ENCODE measurements at places on chromosomes 6 and 20.

DNA sequence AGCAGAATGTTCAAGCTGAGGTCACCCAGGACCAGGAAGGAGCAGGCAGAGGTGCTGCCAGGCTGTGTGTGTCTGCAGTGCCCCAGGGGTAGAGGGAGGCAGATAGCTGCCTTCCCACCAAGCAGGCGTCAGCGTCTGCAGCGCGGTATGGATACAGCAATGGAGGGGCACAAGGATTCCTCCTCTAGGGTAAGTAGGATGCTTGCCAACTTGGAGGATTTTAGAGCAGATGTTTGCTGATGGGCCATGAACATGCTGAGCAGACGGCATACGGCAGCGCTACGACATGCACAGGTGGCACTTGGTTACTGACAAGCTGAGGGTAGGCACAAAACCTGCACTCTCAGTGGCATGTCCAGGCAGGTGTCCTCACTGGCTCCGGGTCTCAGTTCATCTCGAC, 48.1 kb downstream of the PSMG4 start:
- DNase-seq: no peak

DNA sequence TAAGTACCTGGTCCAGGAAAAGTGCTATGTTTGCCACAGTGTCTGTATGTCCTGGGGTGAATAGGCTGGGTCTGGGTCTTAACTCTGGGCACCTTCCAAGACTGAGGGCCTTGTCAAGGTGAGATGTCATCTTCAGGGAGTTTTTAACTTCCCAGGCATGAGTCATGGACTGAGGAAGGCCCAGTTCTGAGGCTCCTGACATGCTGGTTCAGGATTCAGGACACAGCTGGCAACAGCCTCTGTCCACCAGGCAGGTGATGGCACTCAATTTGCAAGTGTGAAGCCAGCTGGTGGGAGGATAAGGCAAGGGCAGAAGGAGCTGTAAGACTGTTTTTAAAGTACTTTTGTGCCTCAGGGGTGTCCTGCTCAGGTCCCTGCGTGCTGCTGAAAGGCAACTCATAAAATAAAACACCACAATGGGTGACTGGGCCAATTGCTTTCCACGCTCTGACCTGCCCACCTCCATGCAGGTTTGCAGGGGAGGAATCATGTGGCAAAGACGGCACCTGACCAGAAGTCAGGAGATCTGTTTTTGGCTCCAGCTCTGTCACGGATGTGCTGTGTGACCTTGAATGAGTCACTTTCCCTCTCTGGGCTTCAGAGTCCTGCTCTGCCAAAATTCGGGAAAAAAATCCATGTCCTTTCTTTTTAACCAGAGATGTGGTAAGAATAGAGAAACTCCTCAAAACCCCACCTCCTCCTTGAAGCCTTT, 4.9 kb upstream of the PACSIN1 start:
- DNase-seq: peak; percentile 19

DNA sequence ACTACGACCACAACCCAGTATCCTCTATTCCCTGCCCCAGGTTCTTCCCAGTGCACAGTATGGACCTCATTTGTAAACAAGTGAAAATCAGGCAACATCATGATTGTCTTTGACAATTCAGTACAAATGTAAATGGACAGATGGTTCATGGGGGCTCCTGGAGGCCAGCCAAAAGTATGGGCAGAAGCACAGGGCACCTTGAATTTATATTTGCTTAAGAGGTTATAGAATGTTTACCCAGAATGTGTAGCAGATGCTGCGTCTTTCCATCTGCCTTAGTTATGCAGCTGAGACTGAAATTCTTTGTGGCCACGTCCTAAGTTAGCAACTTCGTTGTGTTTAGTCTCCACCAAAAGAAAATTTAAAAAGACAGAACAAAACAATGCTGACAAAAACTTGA, 559.6 kb upstream of the NRSN1 start:
- DNase-seq: no peak

- DNase-seq: no peak
Measured at GRCh38 chr6:84867521-84867920, 103.1 kb upstream of the TBX18 start.

DNA sequence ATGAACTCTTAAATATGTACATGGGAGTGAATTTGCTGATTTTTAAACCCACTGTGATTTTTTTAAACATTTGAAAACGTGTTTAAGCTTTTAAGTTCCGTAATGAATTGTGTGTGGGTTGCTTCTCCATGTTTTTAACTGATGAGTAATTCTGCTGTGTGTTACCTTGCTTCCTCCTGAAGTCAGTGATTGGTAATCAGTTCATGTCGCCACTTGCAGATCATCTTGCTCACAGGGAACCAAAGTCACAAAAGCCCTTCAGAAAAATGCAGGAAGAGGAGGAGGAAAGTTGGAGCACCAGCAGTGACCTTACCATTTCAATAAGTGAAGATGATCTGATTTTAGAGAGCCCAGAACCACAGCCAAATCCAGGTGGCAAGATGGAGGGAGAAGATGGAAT, 36.7 kb downstream of the KIZ start:
- peak; percentile 56 for DNase-seq

DNA sequence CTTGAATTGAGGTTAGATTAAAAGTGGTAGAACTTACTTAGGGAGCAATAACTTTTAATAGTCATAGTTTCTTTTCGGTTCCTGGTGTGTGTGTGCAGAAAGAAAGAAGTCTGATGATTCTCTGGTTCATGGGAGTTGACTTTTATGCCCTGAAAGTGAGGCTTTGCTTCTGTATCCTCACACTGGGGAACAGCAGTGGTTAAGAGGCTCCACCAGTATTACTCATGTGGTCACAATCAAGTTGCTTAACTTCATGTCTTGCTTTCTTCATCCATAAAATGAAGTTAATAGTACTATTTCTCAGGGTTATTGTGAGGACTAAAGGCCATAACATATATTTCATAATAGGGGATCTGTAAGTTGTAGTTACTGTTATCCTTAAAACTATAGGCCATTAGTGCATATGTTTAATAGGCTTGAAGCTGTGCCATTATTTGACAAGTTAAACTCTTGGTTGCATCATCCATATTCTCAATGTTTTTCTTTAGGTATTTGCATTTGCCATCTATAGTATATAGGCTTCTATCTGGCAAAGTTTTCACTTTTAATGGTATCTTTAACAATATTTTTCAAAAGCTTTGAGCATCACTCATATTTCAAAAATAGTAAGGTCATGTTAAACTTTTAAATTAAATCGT, 262.4 kb downstream of the PLCB1 start:
- no peak for DNase-seq

DNA sequence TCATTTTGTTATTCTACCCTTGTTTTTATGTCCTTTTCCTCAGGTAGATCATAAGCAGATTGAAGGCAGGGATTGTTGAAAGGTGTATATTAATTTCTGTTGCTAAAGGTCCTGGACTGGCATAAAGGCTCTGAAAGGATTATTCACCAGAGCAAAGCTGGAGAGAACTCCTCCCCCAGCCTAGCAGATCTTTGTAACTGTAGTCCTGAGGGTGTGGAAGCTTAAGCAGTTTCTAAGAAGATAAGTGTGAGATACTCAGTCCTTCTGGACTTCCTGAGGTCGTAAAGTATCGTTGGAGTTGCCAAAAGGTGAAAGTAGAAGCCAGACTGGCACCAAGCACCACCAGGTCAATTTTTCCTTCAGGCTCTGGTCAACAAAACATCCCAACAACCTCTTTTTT, 24.2 kb downstream of the CGA start:
- no peak for DNase-seq

DNA sequence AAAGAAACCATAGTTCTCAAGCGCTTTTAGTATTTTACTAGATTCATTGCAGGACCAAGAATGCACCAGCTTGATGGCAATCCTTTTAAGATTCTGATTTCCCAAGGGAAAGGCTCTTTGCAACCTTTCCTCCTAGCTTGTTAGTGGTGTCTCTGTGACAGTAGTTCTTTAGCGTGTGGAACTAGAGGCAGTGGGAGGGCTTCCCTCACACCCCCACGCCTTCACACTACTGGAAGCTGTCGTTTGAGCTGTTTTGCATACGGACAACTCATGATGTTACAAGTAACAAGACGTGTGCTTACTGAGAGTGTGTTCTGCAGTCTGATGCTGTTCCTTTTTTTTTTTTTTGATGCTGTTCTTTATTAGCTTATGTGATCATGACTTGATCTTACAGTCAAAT, 34.1 kb downstream of the EYA4 start:
- DNase-seq: no peak

GRCh38 chr20:16007164-16007563, 566.1 kb downstream of the KIF16B start:
- no peak for DNase-seq

DNA sequence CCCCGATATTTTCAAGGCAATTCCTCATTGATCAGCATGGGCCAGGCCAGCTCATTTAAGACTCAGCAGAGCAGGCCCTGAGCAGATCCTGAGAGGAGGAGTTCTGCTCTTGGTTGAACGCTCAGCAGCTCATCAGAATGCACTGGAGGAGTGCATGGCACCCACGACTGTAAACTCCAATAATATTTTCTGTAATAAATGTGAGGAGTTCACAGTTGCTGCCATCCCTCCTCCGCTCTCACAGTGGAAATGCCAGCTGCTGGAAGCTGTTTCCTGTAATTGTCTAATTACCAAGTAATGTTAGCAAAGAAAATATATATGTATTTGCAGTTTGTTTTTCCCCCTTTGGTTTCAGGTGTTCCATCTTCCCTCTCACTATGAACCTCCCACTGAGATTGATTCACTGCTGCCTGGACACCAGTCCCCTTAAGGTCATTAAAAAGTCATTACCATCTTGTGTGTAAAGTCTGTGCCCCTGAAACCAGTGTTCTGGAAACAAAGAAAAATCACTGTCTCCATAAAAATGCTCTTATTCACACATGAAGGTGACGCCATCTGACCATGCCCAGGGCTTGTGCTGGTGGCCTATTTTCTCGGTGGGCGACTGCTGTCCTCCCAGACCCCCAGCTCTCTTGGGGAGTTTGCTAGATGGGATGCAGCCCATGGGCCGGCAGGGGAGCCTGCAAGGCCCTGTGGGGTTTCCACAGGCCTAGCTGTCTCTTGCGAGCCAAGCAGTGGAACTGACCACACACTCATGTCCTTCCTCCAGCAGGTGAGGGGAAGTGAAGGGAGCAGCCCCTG, 374.2 kb downstream of the ZFAND3 start:
- no peak for DNase-seq

DNA sequence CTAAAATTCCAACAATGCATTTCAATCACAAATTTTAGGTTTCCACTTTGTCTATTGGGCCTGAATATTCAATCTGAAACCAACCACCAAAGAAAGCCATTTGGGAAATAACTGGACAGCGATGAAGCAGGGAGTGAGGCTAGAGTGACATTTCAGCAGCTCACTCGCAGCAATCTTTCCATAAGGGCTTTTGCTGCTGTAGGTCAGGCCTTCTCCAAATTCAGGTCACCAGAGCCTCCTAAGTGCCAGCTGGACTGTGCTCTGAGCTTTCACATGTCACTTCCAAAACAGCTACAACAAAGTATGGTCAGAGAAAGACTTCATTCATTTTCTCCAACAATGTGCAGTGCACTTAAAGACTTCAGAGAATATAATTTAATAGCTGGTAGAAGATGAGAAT, 194.8 kb downstream of the FRK start:
- DNase-seq: no peak

DNA sequence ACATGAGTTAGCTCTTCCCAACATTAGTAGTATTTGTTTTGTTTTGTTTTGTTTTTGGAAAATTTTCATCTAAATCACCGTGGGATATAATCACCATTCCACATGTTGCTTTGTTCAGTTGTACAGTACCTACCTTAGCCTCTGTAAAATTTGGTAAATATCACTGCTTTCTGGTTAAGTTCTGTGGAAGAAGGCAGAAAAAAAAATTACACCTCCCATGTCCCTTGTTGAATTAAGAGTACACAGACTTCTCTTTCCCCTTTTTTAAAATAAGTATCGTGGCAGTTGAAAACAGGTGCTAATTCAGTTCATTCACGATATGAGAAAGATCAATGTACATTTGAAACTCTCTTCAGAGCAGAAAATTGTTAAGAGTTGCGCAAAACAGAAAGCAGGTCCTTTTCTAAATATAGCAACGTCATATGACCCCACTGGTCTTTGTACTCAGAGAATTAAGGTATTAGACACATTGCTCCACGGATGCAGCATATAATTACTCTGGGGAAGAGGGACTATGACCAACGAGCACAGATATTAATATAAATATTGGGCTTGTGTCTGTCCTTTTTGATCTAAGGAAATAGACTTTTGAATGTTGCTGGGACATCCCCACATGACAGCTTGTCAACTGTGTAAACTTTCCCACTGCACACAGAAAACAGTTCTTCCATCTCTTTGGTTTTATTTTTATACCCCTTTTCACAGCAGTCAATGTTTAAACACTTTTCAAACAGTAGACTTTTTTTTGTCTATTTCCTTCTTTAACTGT, 58.6 kb upstream of the ZNF217 start:
- DNase-seq: no peak

DNA sequence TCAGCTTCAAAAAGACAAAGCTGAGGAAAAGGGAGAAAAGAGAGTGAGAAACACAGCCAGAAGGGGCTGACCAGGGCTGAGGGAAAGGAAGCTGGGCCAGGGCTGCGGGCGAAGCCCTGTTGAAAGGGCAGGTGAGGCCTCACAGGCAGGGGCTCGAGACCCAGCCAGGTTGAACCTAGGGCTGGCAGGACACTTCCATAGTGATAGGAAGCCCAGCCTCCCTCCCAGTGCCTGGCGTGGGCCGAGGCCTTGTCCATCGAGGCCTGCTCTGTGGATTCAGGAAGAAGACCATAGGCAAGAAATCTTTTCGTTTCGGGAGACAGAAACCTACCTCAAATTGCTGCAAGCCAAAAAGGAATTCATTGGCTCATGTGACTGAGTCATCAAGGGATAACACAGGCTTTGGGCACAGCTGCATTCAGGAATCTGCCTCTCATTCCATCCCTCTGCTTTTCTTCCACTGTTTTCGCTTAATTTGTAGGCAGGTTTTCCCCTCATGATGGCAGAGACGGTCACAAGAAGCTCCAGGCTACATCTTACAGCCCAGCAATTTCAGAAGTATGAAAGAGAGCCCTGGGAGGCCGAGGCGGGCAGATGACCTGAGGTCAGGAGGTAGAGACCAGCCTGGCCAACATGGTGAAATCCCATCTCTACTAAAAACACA, 311.1 kb upstream of the SULF2 start:
- no peak for DNase-seq

GRCh38 chr6:95318137-95318536, 259.2 kb upstream of the MANEA start:
- DNase-seq: no peak

DNA sequence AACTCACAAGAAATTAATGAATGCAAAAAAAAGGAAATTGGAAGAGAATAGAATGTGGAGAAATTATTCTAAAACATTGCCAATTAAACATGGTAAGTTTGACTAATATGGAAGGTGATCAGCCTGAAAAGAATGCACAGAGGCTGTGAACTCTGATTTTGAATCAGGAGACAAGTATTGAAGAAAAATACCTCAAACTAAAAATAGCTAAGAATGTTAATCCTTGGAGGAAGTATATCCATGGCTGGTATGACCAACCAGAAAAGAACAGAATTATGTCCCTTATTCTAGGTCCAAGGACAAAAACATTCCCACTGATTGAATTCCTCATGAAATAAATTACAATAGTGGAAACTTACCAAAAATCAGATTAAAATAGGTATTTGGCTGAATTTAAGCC, 7.3 kb upstream of the RIMS1 start:
- no peak for DNase-seq

GRCh38 chr20:48647858-48648257, 179.9 kb downstream of the PREX1 start:
- DNase-seq: no peak

- DNase-seq: no peak
Measured at GRCh38 chr6:73521351-73521985, 636 bp upstream of the EEF1A1 start.

GRCh38 chr6:3557336-3557735, 100.5 kb upstream of the SLC22A23 start:
- DNase-seq: no peak

Data from keratinocyte (primary cell).